ENCODE measurements at places on chromosomes 12 and 14.

GRCh38 chr14:75793806-75794205 is 132.8 kb downstream of the TTLL5 start:
- no peak for DNase-seq

DNA sequence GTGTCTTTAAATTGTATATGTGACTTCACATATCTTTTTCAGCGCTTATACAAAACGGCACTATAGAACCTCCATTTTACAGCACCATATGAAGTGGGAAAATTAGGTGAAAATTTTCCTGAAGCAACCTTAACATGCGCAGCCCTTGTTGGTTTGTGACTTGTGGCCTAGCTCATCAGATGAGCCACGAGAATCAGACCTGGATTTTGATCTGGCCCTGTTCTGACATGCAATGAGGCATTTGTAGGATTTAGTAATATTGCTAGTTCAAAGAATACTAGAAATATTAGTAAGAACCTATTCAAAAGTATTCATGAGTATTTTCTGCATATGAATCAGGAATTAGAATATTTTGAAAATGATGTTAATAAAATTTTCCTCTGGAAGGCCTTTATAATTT is 2.9 kb downstream of the CDKN1B start:
- no peak for DNase-seq

DNA sequence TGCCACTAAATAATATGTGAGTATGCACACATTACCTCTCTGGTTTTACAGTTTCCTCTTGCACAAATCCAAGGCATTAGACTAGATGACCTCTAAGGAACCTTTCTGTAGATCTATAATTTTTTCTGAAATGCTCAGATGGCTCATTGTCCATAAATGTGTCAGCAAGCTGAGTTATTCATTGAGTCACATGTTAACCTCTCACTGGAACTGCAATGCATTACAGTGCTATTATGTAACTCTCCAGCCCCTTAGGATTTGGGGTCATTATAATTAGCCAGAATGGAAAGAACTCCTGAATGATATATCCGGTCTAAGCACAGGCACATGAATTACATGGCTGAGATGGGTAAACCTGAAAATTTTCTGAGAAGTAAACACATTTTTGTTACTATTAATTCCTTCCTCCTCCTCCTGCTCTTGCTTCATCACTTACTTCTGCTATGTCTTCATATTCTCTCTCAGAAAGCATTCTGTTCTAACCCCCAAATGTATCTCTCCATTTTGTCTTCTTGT is 20.3 kb upstream of the DRAM1 start:
- DNase-seq, result no peak

DNA sequence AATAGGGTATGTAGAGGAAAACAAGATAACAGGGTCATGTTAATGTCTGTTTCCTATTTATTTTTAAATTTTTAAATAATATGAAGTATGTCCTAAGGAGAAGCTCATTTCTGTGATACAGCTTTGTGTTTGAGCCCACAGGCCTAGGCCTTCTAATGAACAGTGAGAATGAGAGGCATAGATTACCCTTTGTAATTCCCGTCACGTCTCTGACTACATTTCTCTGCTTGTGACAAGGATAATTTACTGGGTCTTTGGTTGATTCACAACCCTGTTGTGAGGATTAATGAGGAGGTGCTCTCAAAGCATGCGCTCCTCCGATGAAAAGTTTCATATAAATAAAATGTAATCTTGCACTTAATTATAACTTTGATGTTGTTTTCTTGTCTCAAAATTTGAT is 56.1 kb downstream of the SYT10 start:
- DNase-seq, result no peak

GRCh38 chr14:23379366-23380196 is 2.7 kb downstream of the CMTM5 start:
- DNase-seq, result no peak

- no peak for DNase-seq
These were observed 1.1 kb downstream of the BTBD6 start for GRCh38 chr14:105249182-105250007.

DNA sequence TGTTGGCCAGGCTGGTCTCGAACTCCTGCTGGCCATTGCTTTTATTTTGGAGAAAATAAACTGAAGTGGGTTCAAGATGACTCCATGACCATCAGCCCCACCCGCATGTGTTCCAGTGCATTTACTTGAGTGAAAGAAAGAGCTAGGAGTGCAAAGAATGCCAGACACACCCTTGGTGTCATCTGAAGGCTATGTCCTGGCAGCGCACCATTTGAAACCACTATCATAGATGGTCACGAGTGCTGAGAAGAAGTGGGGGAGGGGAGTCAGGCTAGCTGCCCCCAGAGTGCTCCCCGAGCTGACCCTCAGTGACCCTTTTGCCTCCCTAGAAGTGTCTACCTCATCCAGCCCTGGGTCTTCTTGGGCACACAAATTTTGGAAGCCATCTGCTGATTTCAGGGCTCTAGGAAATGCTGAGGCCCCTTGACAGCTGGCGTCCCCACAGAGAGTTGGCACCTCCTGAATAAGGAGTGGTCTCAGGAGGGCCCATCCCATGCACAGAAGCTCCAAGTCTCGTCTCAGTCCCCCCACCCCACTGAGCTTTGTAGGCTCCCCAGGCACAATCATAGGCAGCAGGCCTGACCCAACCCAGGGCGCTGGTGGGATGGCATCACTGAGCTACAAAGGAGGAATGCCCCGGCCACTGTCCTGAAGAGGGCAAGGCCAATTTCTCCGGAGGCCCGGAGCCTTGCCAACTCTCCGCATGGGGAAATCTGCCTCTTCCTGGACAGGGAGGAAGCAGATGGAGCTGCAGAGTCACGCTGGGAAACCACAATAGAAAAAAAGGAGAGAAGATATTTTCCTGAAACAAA is 28.0 kb downstream of the PXN start:
- peak; percentile 73 for DNase-seq

- no peak for DNase-seq
These were observed 200.1 kb downstream of the DAD1 start for GRCh38 chr14:22388669-22389595.

DNA sequence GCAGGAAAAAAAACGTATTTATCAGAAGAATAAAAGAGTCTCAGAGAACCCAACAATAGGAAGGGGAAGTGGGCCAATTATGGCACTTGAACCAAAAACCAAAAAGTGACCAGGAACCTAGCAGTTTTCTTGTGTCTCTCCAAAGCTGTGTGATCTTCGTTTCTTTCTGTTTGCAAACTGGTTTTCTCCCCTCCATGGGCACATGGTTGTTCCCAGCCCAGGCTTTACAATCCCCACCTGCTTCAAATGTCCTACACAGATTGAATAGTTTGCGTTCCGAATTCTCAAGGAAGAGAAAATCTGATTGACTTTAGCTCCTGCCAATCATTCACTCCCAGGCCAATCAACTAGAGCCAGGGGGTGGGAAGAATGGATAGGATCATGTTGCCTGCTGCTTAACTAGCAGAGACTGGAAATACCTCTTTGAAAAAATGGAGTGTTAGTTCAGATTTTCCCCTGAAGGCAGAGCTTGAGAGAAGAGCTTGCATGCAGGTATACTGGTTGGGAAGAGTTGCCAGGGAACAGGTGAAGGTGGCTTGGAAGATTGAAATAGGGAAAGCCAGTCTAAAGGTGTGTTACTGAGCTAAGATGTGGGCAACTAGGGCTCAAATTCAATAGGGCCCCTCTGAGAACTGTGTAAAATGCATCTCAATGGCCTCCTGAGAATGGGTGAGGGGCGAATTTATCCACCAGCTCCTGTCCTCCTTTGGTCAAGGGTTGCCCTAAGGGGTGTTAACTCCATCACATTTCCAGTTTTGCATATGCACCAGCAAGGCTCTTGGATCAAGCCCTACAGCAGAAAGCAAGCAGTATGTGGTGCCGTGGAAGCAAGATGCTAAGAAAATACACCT is 106.4 kb upstream of the SRRM4 start:
- DNase-seq, result no peak

DNA sequence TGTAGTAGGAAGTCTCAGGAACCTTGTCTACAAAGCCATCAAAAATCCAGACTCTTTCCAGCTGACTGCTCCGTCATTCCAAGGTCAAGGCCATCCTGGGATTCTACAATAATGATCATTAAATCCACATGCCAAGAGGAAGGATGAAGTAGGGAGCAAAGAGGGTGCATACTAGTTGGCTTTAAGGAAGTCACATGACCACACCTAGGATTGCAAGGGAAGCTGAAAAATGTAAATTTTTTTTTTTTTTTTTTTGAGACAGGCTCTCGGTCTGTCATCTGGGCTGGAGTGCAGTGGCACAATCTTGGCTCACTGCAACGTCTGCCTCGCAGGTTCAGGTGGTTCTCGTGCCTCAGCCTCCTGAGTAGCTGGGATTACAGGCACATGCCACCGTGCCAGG is 7.3 kb upstream of the MRPL42 start:
- DNase-seq, result no peak

DNA sequence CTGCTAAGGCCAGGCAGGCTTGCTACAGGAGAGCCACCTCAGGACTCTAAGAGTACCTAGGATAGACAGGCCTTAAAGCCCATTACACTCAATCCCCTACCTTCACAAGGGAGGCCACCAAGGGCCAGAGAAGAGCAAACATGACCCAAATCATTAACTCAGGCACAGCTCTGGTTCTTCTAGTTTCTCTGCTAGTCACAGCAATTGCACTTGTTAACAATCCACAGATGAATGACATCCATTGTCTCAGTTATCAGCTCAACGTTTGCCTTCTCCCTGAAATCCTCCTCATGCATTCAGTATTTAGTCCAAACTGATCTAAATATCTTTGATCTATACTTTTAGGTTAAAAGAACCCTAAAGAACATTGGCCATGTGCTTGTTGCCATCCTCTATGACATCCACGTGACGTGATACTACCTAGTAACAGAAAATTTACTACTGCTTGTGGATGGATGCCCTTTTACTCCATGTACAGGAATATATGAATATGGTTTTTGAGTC is 164.5 kb downstream of the STXBP6 start:
- no peak for DNase-seq

- DNase-seq, result no peak
These were observed 14.6 kb upstream of the EIF2B2 start for GRCh38 chr14:74988131-74988530.

DNA sequence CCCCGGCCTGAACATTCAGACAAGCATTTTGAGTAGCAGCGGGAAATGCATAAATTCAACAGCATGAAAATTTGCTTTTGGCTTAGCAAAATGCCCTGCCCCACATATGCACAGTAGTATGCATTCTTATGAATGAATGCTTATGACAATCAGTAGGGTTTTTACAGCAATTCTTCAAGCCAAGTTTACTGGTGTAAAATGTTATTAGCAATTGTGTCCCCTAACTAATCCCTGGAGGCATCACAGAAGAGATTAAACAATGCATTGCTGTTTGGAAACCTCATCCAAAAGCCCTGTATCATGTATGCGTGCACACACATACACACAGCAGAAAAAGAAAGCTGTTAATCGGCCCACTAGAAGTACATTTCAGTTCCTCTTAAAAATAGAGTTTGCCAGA is 406.5 kb downstream of the LRIG3 start:
- DNase-seq, result no peak

- DNase-seq, result no peak
These were observed 18.6 kb downstream of the JDP2 start for GRCh38 chr14:75446447-75446846.

DNA sequence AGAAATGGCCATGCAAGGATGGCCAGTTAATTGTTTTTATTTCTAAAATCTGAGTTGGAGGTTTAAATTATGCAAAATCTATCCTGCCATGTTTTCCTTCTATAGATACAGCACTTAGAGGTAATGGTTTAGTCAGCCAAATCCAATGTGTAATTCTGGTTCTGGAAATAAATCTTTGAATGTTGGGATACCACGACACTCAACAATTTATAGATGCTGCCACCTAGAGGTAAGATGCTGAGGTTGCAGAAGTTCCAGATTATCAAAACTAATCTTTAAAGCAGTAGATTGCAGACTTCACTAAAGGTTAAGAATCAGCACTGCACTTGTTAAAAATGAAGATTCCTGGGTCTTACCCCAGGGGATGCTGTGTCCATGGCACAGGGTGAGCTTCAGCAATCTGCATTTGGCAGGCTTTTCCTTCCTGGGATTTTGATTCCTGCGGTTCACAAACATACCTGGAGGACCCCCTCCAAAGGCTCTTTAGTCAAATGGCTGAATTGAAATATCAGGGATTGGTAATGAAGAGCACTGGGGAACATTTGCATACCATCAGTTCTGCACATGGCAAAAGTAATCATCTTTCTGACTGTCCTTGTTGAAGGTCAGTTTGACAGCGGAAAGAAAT is 53.4 kb upstream of the ANO4 start:
- DNase-seq, result no peak

DNA sequence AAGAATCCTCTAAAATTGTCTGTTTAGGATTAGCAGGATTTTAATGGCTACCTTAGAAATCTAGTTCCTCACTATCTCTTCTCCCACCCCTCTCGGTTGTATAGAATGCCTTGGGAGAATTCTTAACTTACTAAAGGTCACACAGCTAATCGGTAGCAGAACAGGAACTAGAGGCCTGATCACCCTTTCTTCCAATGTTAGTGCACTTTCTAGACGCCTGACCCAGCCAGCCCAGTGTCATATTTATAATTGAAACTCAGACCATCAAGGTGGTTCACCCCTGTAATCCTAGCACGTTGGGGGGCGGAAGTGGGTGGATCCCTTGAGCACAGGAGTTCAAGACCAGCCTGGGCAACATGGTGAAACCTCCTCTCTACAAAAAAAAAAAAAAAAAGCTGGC is 1.7 kb downstream of the TIGAR start:
- DNase-seq, result no peak

- DNase-seq, result no peak
These were observed 1817.4 kb upstream of the FLRT2 start for GRCh38 chr14:83712418-83713129.

- DNase-seq, result no peak
These were observed 282.1 kb downstream of the RPS29 start for GRCh38 chr14:49303946-49304516.

GRCh38 chr14:88198446-88198845 is 124.6 kb downstream of the KCNK10 start:
- no peak for DNase-seq

- no peak for DNase-seq
These were observed 19.7 kb downstream of the SLC6A12 start for GRCh38 chr12:194276-194675.

DNA sequence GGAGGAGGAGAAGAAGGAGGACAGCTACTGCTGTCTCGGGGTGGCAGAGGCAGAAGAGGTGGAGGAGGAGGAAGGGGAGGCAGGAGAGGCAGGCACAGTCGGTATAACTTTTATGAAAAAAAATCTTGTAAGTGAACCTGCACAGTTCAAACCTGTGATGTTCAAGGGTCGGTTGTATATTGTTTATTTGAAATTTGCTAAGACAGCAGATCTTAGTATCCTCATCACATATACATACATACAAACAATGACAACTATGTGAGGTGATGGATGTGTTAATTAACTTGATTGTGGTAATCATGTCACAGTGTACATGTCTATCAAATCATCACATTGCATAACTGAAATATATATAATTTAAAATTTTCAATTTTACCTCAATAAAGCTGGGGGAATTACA is 19.0 kb downstream of the ACTN1 start:
- DNase-seq, result no peak

GRCh38 chr14:34833549-34834523 is 41.3 kb downstream of the BAZ1A start:
- DNase-seq, result no peak

DNA sequence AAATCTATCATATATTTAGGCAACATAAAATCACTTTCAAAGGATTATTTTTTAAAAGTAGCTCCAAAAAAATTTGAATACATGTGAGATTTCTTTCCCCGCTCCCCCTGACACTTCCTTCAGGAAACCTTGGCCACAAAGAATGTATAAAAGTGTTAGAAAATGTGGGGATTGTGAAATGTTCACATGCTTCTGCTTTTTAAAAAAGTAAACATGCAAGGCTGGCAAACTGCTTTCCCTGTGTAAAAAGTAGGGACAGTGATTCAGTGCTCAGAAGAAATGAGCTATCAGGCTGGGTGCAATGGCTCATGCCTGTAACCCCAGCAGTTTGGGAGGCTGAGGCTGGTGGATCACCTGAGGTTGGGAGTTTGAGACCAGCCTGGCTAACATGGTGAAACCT is 26.6 kb downstream of the MBIP start:
- DNase-seq, result no peak
